ENCODE measurements at places on chromosomes 6 and 20. TPM values are rescaled to one million over a fixed set of nuclear protein-coding genes. Genes with fewer than 3 reads are reported as not detected.

Gene FAM83D
- 2.2 TPM for total RNA-seq

Gene PSORS1C2
- total RNA-seq: not detected

Gene SEMG1
- not detected for total RNA-seq

Gene TSPO2
- not detected for total RNA-seq

Gene UFL1
- 32.9 TPM for total RNA-seq

Gene FOXF2
- 1.1 TPM for total RNA-seq

Gene ZBTB22
- total RNA-seq: 18.6 TPM

Gene SOX4
- 81.1 TPM for total RNA-seq

Gene NNAT
- total RNA-seq: not detected

Gene ELOVL2
- 0.29 TPM for total RNA-seq

Gene OR14J1
- not detected for total RNA-seq

Gene HRH3
- not detected for total RNA-seq

Gene HSPA1L
- 0.29 TPM for total RNA-seq

Gene TMEM14A
- 15.6 TPM for total RNA-seq

Gene C4A
- 7.2 TPM for total RNA-seq

Gene HLA-DOB
- total RNA-seq: not detected

Gene PDSS2
- total RNA-seq: 12.3 TPM

Gene PTPRA
- 51.0 TPM for total RNA-seq

Gene HCRTR2
- total RNA-seq: not detected

Gene RSPH4A
- total RNA-seq: 0.59 TPM

Gene GRIK2
- total RNA-seq: 0.72 TPM

Gene FKBP1A
- 154 TPM for total RNA-seq

Gene RNF182
- total RNA-seq: 3.3 TPM

Gene STX11
- 0.36 TPM for total RNA-seq

Gene C20orf141
- total RNA-seq: 0.29 TPM

Gene RGS17
- 1.4 TPM for total RNA-seq

Gene HEY2
- total RNA-seq: 2.2 TPM

Gene PPP1R10
- 37.4 TPM for total RNA-seq

Gene FRMD1
- under 0.01 TPM for total RNA-seq

All from osteoblast (primary cell).